ENCODE measurements at places on chromosomes 3 and 15.
A peak's percentile ranks its signal among the peaks of the same experiment; 100 is the strongest.

DNA sequence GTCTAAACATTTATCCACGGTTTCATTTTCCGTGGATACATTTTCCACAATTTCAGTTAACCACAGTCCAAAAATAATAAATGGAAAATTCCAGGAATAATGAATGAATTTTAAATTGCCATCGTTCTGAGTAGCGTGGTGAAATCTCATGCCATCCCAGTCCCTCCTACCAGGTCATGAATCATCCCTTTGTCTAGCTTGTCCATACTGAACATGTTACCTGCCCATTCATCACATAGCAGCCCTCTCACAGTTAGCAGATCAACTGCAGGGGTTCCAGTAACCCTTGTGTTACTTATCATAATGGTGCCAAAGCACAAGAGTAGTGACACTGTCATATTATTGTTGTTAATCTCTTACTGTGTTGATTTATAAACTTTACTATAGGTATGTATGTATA lies 124.5 kb downstream of the GSK3B start:
- DNase-seq, result no peak

GRCh38 chr3:7546253-7546652 lies 685.3 kb downstream of the GRM7 start:
- DNase-seq, result no peak

DNA sequence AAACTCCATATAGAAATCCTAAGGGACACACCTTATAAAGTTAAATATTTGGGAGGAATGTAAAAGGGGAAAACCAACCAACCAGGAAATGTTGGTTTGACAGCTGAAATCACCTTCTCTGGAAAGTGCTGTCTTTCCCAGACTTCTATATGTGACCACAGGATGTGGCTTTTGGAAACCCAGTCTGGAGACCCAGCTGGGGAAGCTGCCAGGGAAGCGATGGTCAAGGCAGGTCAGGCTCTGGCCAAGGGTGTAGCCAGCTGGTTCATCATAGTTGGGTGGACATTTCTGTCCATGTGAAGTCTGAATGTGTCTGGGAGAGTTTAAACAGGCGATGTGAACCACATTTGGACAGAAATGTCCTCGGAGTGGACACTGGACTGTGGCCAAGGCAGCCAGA lies 73.9 kb downstream of the ARNT2 start:
- no peak for DNase-seq

DNA sequence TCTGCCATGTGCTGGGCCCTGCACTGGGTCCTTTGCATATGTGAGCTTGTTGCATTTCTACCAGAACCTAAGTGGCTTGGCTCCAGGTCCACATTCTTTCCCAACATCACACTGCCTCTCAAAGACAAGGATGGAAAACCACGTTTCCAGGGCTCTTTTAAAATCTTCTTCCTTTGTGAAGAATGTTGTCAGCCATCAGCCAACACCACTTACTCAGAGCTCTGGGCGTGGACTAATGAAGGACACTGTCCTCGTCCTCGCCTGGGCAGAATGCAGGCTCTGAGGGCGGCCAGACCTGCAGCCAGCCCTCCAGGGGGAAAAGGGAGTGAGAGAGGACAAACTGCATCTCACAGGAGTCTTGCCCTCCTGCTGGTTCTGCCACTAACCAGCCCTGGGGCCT lies 49.7 kb downstream of the MAGEF1 start:
- no peak for DNase-seq

DNA sequence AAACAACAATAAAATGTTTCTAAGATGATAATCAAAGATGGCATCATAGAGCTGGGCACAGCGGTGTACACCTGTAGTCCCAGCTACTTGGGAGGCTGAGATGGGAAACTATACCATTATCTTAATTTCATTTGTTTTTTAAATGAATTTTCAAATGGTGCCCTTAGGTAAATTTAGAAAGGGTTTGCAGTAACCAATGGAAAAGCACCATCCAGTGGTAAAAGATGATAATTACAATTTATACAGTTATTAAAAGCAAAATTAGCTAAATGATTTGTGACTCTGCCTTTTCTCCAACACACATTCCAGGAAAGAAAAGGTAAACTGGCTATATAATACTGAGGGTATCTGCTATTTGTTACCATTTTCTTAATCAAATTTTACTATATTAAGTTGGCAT lies 14.4 kb upstream of the ANKRD28 start:
- DNase-seq, result no peak

DNA sequence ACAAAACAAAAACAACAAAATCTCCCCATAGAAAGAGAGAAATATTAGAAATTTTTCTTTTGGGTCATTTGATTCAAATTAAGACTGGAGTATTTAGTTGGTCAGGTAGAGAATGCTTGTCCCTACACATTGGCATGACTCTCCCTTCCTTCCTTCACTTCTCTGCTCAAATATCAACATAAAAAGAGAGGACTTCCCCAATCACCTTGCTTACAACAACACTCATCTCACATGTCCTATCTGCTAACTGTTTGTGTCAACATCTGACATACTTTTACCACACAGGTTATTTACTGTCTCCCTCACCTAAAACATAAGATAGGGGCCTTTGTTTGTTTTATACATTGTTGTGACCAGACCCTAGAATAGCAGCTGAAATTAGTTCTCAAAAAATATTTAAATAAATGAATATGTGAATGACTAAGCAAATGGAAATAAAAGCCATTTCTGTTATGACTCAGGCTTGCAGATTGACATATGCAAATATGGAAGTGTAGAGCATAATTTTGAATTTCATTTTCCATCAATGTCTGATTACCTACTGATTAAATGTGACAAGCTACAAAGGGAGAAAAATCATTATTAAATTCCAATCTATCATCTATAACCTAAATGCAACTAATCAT lies 304.8 kb downstream of the CTNNB1 start:
- no peak for DNase-seq

GRCh38 chr3:149085828-149086231 lies 503 bp downstream of the HLTF start:
- DNase-seq, result peak; percentile 45

DNA sequence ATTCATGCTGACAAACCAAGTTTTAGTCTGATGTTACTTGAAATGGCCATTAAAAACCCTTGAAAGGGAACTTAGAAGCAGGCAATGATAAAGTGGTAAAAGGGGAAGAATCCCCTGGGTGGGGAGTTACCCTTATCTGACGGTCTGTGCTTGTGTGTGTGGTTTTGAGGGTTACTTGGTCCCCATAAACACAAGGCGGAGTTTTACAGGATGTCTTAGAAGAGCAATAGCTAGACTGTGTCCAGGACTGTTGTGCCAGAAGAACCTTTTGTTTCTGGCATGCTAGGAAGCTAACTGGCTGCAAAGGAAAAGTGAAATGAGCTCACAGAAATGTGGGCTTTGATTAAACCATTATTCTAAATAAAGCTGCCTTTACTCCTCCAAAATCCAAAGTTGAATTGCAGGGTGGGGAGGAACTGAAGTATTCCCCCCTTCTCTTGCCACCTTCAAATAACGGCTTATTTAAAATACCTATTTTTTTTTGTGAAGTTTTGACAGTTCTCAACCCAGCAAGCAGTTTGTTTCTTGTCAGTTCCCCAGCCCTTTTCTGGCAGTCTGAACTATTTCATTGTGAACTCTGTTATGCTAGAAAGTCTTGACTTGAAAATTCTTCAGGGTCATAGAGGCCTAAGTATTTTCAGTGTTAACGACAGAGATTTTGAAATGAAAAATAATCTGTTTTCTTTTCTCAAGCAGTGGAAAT lies 443.5 kb downstream of the OTOL1 start:
- DNase-seq, result no peak

GRCh38 chr3:137762674-137763593 lies 1.2 kb upstream of the SOX14 start:
- DNase-seq, result no peak

DNA sequence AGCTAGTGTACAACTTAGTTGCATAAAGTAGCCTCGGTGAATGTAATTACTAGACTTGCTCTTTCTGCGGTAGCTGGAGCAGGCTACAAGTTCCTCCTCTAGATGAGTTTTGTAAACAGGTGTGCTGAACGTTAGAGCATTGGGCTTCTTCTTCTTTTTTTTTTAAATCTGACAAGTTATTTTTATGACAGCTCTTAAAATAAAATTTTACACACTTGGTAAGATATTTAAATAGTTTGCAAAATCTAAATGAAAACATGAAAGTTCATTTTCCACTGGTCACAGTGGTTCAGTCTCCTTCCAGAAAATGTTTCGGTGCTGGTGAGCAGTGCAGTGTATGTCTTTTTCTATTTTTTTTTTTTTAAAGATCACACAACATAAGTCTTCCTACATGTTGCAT lies 3.0 kb downstream of the CCR9 start:
- DNase-seq, result no peak

All from NCI-H774 (cell line).